ENCODE measurements at places on chromosomes 13 and 19.
A peak's percentile ranks its signal among the peaks of the same experiment; 100 is the strongest.

GRCh38 chr19:33740811-33741396 lies 55.8 kb upstream of the KCTD15 start:
- no peak for DNase-seq

GRCh38 chr13:86882107-86882506 lies 789.1 kb upstream of the SLITRK5 start:
- DNase-seq, result no peak

DNA sequence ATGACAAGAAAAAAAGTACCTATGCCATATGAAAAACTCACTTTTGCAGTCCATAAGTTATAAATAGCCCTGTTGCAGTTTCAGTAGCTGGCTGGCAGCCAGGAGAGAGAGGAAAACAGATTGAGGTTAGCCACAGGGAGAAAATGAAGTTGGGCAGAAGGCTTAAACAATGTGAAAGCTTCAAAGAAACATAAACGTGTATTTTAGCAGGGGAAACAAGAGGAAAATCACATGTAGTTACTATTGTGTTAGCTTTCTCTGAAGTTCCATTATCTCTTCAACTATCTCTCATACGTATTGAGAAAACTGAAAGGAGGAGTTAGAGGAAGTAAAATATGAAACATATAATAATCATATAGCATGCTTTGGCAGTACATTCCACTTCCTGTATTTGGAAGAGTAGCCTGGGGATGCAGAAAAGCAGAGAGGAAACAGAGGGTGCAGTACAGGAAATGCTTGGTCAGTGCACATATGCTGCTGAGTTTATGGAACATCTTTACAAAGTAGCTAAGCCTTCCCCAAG lies 1551.1 kb downstream of the EFNB2 start:
- peak; percentile 15 for DNase-seq

- no peak for DNase-seq
Measured at GRCh38 chr13:113430378-113431110, 22.7 kb downstream of the ADPRHL1 start.

- DNase-seq, result no peak
Measured at GRCh38 chr13:44012910-44013757, 133.4 kb downstream of the LACC1 start.

GRCh38 chr13:50801087-50801931 lies 42.2 kb downstream of the DLEU7 start:
- peak; percentile 63 for DNase-seq

- DNase-seq, result no peak
Measured at GRCh38 chr13:50389726-50390125, 374.5 kb downstream of the KCNRG start.

DNA sequence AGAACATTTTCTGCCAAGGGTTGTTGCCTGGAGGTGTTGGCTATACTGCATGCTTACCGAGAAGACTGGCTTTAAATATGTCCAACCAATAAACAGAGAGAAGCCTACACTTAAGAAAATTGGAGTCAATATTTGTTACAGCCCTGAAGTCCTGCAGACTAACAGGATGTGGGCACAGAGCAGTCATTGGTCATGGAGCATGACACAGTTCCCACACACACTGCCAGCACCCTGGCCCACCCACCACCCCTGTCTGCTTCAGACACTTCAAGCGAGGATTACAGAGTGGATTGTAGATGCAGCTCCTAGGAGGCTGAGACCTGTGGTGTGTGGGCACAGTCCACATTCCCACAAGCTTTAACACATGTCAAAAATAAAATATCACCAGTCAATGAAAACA lies 21.0 kb upstream of the SERP2 start:
- DNase-seq, result no peak

DNA sequence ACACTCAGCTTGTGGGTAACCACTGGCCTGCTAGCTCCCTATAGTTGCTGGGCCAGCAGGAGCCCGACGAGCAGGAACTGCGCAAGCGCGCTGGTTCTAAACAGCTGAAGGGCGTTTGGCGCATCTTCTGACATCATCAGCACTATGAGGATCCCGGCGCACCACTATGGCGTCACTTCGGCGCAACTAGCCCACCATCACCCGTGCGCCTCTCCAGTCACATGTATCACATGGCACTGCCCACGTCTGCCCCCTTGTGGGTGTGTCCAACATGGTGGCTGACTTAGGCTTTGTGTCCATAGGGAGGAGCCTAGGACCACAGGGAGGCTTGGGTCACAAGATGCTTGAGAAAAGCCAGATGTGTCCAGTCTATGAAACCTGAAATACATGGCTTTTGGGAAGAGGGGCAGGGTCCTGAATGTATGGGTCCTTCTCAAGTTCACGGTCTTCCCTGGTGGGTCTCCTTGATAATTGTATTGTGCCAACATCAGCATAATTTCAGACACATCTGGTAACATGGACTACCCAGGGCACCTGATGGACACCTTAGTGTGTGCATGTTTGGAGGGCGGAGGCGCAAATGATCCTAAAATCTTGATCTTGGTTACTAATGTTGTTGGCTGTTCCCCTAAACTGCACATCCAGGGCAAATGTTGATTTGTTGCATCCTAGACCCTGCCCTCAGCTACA lies 18.0 kb downstream of the KLK4 start:
- DNase-seq, result no peak

DNA sequence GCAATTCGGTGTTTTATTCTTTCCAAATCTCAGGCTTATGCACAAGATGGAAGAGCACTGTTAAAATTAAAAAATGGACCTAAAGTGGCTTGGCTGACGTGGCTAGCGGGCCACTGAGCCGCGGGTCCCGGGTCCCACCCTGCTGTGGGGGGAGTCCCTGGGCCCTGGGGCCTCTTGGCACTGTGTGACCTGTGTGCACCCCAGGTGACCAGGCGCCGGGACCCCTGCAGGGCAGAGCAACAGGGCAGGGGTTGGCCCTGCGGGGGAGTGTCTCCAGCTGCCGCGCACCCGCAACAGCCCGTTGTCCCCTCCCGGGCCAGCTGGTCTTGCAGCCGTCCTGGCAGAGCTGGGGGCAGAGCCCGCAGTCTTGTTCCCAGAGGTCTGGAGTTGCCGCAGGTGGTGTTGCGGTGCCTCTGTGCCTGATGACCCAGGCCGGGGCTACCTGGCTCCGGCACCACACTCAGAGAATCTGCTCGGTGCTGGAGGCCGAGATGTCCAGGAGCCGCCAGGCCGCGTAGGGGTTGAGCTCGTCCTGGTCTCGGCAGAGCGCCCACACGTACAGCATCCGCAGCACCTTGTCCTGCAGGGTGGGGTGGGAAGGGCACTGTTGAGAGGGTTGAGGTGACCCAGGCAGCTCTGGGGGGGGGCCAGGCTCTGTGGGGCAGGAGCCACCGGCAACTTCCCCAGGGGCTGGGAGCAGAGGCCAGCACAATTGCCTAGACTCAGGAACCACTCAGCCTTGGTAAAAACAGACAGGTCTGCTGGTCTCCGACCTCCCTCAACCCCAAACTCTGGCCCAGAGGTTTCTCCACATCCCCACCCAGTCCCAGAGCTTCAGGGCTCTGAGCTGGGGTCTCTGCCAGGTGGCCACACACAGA lies 1.0 kb upstream of the CTXN1 start:
- no peak for DNase-seq

DNA sequence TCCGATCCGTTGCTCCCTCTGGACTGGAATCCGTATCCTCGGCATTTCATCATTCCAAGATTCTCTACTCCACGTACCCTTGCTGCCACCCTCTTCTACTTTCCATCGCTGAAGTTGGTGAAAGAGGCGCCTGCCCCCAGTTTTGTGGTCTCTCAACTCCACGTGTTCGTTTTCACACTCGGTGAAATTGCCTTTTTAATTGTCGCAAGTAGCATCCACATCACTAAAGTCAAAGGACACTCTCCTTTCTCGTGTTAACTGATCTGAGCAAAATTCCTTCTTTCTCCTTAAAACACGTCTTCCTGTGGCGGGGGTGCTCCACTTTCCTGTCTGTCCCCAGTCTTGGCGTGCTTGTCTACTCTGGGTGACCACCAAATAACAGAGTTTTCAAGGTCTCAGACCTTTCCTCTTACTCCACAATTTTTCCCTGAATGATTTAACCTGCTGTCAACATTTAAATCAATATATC lies 1.1 kb upstream of the TMTC4 start:
- no peak for DNase-seq

DNA sequence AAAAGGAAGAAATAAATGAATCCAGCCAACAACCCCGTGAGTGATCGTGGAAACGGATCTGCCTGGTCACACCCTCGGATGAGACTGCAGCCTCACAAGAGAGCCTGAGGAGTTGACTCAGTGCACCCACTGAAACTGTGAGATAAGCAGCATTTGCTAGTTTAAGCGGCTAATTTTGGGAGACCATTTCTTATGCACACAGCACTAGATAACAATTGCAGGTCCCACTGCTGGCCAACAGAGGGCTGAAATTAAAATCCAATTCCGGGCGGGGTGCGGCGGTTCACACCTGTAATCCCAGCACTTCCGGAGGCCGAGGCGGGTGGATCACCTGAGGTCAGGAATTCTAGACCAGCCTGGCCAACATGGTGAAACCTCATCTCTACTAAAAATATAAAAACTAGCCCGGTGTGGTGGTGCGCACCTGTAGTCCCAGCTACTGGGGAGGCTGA lies 3.6 kb downstream of the UQCR11 start:
- DNase-seq, result no peak

- DNase-seq, result peak; percentile 87
Measured at GRCh38 chr19:8005534-8006256, at the start of gene ELAVL1. Gene ELAVL1, minus strand, starts transcription at chr19:8005641. Its CDS starts 13,826 bp downstream, at chr19:7991815.

DNA sequence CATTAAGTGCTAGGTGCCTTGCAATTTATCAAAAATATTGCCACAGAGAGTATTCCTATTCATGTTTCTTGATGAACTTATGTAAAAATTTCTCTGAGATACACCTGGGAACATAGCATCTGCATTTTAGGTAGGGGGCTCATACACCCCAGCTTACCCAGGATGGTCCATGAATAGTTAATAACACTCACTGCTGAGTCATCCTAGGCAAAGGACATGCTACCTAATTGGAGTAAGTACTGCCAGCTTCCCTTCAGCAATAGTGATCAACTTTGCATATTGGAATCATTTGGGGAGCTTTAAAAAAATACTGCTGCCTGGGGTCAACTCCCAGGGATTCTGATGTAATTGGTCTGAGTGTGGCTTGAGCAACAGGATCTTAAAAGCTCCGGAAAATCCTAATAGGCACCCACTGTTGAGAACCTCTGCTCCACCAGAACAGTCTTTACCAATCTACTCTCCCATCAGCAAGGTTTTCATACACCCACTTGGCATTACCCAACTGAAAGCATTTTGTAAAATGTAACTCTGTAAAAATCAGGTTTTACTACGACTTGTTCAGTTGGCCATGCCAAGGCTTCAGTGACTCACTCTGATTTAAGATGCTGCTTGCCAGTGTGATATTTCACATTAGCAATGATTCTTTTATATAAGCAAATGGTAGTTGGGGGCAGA lies 67.2 kb upstream of the FNDC3A start:
- no peak for DNase-seq

GRCh38 chr19:41249707-41250423 lies 14.3 kb upstream of the HNRNPUL1 start:
- no peak for DNase-seq

DNA sequence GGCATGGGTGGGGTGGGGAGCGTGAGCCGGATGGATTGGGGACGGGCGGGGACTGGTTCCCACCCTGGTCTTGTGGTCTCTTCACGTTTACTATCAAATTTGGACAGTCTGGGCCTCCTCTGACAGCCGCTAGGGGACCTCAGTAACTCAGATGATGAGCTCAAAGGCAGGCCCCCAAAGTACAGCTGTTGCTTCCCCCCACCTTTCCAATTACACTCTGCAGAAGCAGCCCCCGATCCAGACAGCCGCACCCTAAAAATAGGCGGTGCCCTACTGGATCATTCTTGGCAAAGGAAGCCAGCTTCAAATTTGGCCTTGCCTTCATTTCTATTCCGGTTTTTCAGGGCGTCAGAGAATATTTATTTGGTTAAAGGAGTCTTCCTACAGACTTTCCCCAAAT lies 1.9 kb upstream of the FOXO1 start:
- DNase-seq, result peak; percentile 23

DNA sequence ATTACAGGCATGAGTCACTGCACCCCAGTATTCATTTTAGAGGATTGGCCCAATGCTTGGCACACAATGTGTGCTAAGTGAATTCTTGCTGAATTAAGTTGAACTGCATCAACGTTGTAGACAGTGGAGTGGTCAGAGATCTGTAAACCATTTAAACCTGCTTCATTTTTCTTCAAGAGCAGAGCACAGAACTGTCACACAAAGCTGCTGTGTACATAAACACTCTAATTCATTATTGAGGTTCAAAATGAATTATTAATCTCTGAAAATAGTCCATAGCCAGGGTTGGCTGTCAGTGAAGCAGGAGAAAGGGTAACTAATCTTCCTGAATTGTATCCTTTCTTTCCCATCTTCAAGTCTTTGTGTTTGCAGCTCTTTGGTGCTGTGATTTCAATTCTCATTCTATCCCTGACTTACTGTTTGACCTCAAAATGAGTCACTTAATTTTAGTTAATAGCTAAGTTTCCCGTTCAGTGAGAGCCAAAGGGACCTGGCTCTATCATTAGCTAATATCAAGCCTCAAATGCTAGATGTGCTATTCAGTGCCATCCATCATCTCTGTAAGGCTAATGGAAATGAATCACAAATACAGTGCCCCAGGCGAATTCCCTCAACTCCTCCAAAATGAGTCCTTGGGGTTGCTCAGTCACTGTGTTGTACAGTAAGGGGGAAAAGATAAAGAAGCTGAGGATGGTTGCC lies 77.0 kb upstream of the TSC22D1 start:
- no peak for DNase-seq

DNA sequence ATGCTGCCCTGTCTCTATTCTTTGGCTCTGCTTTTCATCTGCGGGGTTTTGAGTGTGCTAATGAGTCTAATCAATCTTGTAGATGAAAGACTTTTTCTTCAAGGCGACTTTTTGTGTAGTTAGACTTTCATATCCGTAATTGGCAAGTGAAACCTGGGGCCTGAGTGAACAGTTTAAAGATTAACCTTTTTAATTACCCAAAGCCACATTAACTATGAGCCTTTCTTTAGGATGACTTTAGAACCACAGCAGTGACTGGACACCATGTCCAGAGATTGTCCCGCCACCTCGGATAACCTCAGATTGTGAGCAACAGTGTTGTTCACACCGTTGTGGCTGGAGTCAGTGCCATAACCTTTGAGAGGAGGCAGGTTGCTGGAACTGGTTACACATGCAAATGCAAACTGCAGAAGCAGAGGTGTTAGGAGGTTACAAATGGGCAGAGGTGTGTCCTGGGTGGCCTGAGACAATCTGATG lies 58.7 kb downstream of the SIAH3 start:
- no peak for DNase-seq

DNA sequence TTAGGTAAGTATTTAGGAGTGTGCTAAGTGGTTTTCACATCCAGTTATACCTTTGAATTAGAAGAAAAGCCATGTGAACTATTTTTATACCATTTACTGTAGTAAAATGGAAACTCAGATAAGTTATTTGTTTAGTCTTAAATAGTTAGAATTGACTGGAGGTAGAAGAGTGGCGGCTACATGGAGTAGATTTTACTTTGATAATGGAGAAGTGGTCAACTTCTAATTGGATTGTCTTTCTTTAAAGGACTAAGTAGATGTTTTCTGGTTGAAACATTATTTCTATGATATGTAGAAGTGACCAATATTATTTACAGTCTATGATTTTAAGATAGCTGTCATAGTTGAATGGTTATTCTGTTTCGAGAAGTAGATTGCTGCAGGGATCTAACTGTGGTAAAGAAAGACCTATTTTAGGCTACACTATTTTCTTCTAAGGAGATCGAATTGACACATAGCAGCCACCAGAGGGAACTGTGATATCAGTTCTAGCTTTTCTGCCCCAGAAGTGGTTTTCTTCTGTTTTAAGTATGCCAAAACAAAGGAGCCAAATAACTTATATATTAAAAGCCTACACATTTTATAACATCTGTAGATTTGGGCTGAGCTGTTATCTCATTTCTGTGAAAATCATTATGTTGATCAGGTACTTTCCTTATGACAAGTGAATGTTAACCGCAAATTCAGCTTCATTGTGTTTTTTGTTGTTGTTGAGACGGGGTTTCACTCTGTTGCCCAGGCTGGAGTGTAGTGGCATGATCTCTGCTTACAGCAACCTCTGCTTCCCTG lies 26.1 kb downstream of the ZMYM2 start:
- DNase-seq, result peak; percentile 22

All from CD4-positive, alpha-beta T cell treated with Interleukin-6 at 100 ng/mL for 8 hours (primary cell).